Esophagus squamous epithelium (tissue), 5 donors: ENCODE measurements at places on chromosomes 4 and X. TPM values are rescaled to one million over a fixed set of nuclear protein-coding genes. Genes with fewer than 3 reads are reported as not detected.

DNA sequence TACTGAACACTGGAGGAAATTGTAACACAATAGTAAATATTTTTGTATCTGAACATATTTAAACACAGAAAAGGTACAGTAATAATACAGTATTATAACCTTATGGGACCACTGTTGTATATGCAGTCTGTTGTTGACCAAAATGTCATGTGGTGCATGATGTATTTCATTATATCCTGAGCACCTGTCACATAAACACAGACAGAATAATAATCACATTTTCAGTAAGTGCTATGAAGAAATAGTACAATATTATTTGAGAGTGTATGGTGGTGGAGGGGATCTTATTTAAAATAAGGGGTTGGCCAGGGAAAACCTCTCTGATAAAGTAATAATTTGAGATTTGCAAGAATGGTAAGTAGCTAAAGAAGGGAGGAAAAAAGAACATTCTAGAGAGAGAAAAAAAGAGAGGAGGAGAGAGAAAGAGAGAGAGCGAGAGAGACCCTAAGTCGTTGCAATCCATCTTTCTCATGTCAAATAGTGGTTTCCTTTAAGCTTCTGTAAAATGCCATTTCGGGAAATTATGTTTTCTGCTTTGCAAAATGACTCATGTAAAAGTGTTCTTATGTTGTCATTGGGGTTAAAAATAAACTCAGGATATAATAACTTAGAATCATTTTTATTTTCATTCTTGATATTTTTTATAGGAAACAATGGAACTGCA is 19.3 kb upstream of the CLNK start:
- H3K27me3 ChIP-seq: no peaks in the 10 kb centered on the region
- H3K36me3 ChIP-seq: no peaks in the 10 kb centered on the region
- H3K4me1 ChIP-seq: no peaks in the 10 kb centered on the region
- H3K4me3 ChIP-seq: no peak overlapping the region
- no peak for DNase-seq

The TAB3 gene
- 34.3 TPM for total RNA-seq

- DNase-seq: no peak
- no peaks in the 10 kb centered on the region for H3K36me3 ChIP-seq
- H3K4me3 ChIP-seq: no peak overlapping the region
- no peak overlapping the region for H3K27ac ChIP-seq
Measured at GRCh38 chrX:83495898-83496297, 12.2 kb upstream of the POU3F4 start.

DNA sequence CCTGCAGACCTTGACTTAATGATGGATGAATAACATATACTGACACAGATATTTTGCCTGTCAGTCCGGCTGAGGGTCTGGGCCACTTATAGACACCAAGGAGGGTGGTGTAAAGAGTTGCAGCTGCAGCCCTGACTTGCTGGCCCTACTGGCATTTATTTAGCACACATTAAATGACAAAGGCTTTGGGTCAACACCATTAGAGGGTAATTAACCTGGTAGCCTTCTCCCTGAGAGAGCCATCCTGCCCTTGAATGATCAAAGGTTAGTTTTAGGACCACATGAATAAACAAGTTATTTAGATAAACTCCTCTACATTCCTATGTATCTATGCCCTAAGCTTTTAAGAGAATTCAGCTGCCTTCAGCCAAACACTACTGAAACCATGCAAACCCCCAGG is 110.8 kb upstream of the DGKK start:
- no peaks in the 10 kb centered on the region for H3K27me3 ChIP-seq
- no peaks in the 10 kb centered on the region for H3K4me1 ChIP-seq
- no peaks in the 10 kb centered on the region for H3K36me3 ChIP-seq
- no peak for DNase-seq

The KCND1 gene
- not detected for total RNA-seq
